Activated CD8-positive, alpha-beta T cell treated with anti-CD3 and anti-CD28 coated beads, Interleukin-2, amount 10 ng/mL, durations not matched to agents 7 days and 5 days (primary cell): ENCODE measurements at places on chromosomes 2 and 18.

DNA sequence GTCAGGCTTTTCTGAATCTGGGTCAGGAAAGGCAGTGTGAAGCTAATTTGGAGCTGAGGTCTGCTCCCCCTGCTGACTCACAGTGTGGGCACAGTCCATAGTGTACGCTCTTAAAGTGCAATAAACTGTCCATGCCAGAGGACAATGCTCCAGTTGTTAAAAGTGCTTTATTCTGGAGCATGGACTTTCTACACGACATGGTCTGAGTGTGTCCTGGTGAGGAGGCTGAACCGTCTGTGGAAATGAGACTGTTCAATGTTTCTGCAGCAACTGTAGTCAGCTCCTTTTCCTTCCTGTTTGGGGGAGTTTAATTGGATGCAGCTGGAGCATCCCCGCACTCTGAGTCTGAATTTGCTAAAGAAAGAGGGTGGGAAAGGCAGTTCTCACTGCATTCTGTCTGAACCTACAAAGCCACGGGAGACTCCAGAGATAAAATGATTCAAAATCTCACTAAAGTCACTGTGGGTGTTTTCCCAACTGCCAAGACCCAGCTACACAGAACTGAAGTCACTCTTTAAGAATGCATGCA, 110.2 kb upstream of the TRIB2 start:
- no peak for DNase-seq

- DNase-seq = no peak
Measured at GRCh38 chr2:179104736-179105135, 54.8 kb upstream of the CCDC141 start.

GRCh38 chr2:58871469-58872142, 630.5 kb upstream of the FANCL start:
- DNase-seq = no peak

DNA sequence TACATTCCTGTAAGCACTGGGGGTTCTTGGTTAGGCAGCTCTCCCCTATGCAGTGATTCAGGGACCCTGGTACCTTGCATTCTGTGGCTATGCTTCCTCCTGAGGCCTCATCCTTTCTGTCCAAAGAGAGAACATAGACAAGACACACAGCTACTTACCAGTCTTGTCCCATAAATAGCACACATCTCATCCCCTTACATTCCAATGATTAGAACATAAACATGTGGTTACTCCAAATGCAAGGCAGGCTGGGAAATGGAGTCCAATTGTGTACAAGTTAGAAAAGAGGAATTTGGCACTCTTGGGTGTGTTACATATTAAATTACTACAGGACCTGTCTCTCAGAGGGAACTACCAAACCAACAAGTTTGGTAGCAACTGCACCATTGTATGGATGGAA, 171.3 kb downstream of the ARHGAP15 start:
- no peak for DNase-seq

DNA sequence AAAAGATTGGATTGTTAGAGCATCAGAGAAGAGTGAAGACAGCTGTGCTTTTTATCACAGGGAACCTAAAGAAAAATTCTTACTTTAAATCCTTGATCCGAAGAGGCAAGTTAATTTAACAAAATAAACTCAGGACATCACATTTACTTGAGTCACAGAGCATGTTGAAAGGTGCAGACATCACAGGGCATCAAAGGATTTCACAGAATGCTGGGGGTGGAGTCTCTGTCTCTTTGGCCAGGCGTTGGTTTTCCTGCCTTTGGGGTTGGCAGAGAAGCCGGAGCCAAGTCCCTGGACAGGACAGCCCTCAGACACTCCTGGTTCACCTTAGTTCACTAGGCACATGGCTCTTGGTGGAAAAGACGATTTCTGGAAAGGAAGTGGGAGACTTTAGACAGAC, 56.3 kb downstream of the SH3RF3 start:
- no peak for DNase-seq

GRCh38 chr2:240982821-240983281, 15.6 kb upstream of the SNED1 start:
- DNase-seq = no peak

- DNase-seq = no peak
Measured at GRCh38 chr18:24585996-24586566, 125.6 kb downstream of the HRH4 start.

- no peak for DNase-seq
Measured at GRCh38 chr2:47420214-47420613, 17.3 kb downstream of the MSH2 start.

- no peak for DNase-seq
Measured at GRCh38 chr2:172813314-172813888, 77.8 kb downstream of the RAPGEF4 start.

- DNase-seq = no peak
Measured at GRCh38 chr18:79782566-79783308, 15.0 kb upstream of the KCNG2 start.

- no peak for DNase-seq
Measured at GRCh38 chr2:5695654-5696403, 3.6 kb downstream of the SOX11 start.

- DNase-seq = no peak
Measured at GRCh38 chr2:42545841-42546390, 22.5 kb upstream of the MTA3 start.

DNA sequence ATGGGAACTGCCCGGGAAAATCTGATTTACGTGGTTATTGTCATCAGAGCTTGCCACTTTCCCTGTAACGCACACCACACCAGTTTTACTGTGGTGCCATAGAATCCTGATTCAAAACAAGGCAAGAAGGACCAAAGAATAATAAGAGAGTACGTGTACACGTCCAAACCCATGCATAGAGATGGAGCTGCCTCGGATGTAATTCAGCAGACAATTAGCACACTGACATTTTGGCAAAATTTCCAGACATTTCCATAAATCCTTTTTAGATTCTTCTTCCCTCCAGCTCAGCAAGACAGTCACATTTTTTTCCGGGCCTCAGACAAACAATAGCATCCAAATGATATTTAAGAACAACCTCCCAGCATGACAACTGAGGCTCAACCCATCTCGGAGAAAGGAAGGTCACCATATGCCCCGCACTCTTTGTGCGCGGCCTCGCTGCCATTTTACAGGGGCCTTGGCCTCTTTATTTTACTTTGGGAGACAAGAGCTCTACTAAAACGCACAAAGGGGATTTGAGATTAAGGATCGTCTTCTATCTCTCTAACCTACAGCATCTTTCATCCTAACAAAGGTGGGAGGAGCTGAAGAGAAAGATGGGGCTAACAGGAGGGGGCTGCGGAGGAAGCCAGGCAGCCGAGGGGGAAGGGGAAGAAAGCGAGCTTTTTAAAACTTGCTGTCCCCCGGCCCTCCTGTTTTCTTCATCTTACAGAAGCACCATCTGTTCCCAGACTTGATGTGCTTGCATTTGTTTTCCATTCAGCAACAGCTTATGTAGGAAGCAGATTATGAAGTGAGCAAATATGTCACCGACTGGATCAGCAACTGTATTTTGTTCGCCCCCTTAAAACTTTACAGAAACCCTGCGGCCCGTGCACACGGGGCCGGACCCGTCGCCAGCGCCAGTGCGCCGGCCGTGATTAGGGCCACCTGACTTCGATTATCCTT, 61.0 kb downstream of the CDCA7 start:
- no peak for DNase-seq

DNA sequence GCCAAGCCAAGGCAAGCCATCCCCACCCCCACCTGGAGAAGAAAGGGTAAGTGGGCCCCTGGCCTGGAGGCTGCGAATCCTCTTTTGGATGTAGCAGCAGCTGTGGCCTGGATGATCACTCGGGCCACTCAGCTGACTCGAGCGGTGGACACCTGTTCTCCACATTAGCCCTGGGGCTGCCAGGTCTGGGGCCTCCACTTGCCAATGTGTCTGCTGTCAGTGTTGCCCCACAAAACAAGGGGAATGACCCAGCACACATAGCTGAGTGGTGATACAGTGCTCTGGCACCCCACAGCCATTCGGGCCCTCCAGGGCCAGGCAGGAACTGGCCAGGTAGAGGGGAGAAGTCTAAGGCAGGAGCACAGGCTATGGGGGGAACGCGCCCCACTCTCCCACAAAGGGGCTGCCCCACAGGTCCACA, 2.6 kb downstream of the STK25 start:
- no peak for DNase-seq

DNA sequence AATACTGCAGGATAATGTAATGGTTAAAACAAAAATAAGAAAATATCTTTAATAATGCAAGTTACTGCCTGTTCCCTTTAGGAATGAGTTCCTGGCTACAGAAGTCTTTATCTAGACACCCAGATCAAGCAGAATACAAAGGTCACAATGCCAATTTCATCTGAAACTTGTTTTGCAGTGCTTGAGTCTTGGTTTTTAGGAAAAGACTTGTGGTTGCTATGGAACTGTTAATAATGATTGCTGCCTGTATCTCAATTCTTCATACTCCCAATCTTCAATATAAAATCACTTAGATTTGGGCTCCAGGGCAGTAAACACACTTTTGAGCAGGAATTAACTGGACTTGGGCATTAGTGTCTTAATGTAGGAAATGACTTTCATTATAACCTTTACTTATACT, 14.2 kb downstream of the CAVIN2 start:
- DNase-seq = no peak

- DNase-seq = no peak
Measured at GRCh38 chr2:162025121-162025911, 48.7 kb downstream of the DPP4 start.

DNA sequence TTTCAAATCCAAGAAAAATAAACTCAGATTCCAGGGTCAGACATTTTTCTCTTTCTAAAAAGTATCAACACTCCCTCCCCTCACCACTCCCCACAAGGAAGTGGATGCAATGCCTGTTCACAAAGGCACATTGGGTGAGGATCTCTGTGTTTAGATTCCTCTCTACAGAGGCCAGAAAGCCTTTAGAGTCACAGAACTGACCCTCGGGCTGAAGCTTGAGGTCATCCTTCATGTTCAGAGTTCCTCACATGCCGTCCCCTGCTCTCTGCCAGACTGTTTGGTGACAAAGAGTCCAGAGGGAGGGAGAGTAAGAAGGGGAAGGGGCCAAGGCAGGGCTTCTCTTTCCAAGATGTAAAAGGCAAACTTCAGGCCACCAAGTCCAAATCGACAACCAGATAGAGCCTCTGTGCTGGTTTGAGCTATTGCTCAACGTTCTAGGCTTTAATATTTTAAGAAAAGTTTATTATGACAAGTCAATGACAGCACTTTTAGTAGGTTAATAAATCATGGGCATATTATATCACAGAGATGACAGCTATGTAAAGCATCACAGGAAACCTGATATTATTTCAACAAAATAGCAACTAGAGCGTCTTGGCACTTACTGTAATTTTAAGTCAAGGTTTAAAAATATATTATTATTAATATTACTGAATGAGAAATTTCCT, 269.4 kb downstream of the ETAA1 start:
- DNase-seq = no peak
